ENCODE measurements at places on chromosomes 2 and 18. TPM values are rescaled to one million over a fixed set of nuclear protein-coding genes. Genes with fewer than 3 reads are reported as not detected.

PSMA8 gene
- not detected for total RNA-seq

CDKL4 gene
- 3.7 TPM for total RNA-seq

AGAP1 gene
- total RNA-seq, result 62.4 TPM

TEX261 gene
- total RNA-seq, result 21.6 TPM

NOSTRIN gene
- 21.5 TPM for total RNA-seq

FAM124B gene
- total RNA-seq, result 4.9 TPM

ANTXR1 gene
- 98.0 TPM for total RNA-seq
